A549 treated with Mapracorat at 1 μM for 4 hours (cell line): ENCODE measurements at places on chromosomes 5 and 9. TPM values are rescaled to one million over a fixed set of nuclear protein-coding genes. Genes with fewer than 3 reads are reported as not detected.

CDH9 gene
- total RNA-seq, result not detected in 5 replicates

C9orf50 gene
- 0.36 TPM in 1 of 5 replicates, not detected in the others for total RNA-seq

SCGB3A1 gene
- total RNA-seq, result not detected in 5 replicates

IGFBPL1 gene
- total RNA-seq, result 1.5 to 2.7 TPM (median 2.6 TPM) in 5 replicates

FCN1 gene
- total RNA-seq, result not detected in 5 replicates

KCNIP1 gene
- not detected in 5 replicates for total RNA-seq

C5orf46 gene
- 0.29 to 0.44 TPM in 2 of 5 replicates, not detected in the others for total RNA-seq

ADAMTS12 gene
- total RNA-seq, result 6.2 to 7.9 TPM (median 7.3 TPM) in 5 replicates

NEUROG1 gene
- total RNA-seq, result not detected in 5 replicates

TMEM232 gene
- total RNA-seq, result 0.23 TPM in 1 of 5 replicates, not detected in the others

ZNF483 gene
- total RNA-seq, result 0.37 to 1.2 TPM (median 0.58 TPM) in 5 replicates

GRM6 gene
- total RNA-seq, result not detected in 5 replicates

TMEM252 gene
- not detected in 5 replicates for total RNA-seq

QRFP gene
- total RNA-seq, result not detected in 5 replicates

WDR31 gene
- total RNA-seq, result 1.0 to 1.4 TPM (median 1.1 TPM) in 5 replicates
